ENCODE measurements at places on chromosomes 4 and X.

DNA sequence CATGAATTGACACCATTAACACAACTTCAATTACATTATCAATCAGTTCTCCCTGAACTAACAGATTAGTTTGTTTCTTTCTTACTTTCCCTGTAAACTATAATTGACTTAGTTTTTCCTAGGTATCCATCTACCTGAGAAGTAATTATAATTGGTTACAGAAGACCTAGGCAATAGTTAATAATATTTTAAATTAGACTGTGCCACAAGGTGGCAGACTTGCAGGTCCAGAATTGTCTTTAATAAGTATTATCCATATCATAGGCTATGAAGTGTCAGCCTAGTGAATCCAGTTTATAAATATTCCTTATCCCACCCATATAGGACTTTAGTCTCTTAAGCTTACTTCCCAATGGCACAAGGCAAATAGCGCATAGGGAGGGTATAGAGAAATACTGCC, 48.9 kb upstream of the FAM47B start:
- no peak for DNase-seq

DNA sequence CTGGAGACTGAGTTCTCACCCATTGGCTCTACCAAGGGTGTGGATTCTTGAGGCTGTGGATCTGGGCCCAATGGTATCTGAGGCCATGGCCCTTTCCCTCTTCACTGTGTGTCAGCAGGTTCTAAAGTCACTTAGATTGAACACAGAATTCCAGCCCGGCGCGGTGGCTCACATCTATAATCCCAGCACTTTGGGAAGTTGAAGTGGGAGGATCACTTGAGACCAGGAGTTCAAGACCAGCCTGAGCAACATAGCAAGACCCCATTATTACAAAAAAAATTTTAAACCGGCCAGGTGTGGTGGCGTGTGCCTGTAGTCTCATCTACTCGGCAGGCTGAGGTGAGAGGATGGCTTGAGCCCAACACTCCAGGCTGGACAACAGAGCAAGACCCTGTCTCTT, 18.0 kb upstream of the XPNPEP2 start:
- no peak for DNase-seq

- no peak for DNase-seq
Observed at GRCh38 chr4:21413807-21414370, 534.7 kb downstream of the KCNIP4 start.

- DNase-seq = no peak
Observed at GRCh38 chr4:141853091-141853764, 216.8 kb downstream of the IL15 start.

DNA sequence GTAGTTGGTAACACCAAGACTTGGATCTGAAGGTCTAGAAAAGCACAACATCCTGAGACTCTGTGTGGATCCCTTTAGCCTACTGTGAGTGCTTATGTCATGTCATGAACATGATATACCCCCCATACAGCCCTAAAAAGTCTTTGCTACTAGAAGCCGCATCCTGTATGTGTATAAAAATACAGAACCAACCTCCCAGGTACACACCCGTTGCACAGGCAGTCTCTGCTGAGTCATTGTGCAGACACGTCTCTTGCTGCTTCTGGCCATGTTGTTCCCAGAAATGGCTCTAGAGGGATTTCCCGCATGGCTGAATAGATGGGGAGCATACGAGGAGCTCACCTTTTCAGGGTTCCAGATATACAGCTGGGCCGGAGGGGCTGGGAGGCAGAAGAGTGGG, 93.3 kb downstream of the MAMLD1 start:
- DNase-seq = no peak

GRCh38 chr4:127370604-127371003, 262.2 kb upstream of the INTU start:
- no peak for DNase-seq
